ENCODE measurements at places on chromosomes 13 and 19.

- DNase-seq = no peak
Observed at GRCh38 chr19:9348671-9349070, 14.1 kb upstream of the ZNF177 start.

- DNase-seq = no peak
Observed at GRCh38 chr13:40149611-40150274, 494.3 kb downstream of the COG6 start.

DNA sequence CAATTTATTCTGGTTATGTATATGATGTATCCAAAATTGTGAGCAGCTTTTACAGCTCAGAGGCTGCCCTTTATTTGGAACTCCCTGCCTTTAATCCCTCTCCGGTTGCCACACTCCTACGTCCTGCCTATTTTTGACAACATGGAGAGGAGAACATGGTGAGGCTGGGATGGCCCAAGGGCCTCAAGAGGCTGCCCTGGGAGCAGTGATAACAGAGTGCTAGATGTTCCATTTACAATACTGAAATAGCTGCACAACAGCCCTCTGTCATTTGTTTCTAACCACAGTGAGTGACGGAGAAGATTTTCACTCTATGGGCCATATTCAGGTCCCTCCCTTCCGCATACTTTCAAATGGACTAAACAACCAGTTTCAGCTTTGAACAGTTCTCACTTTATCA is 33.4 kb downstream of the STARD13 start:
- no peak for DNase-seq

GRCh38 chr19:21358768-21359451 is at the start of gene ZNF738:
ZNF738 (plus strand) TSS chr19:21359000; CDS start chr19:21359141, 141 bp downstream.
- peak; percentile 98 for DNase-seq

- DNase-seq = no peak
Observed at GRCh38 chr13:99614465-99614885, 113.2 kb downstream of the TM9SF2 start.

- DNase-seq = peak; percentile 22
Observed at GRCh38 chr19:3268326-3268725, 43.9 kb downstream of the CELF5 start.

DNA sequence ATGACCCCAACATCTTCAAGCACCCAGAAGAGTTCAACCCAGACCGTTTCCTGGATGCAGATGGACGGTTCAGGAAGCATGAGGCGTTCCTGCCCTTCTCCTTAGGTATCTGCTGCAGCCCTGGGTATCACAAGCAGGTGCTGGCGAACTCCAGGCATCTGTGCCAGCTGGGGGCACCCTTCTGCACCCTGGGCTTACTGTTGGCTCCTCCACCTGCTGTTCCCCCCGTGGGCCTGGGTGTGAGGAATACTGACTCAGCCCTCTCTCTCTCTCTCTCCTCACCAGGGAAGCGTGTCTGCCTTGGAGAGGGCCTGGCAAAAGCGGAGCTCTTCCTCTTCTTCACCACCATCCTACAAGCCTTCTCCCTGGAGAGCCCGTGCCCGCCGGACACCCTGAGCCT is 13.0 kb downstream of the CYP2S1 start:
- no peak for DNase-seq

DNA sequence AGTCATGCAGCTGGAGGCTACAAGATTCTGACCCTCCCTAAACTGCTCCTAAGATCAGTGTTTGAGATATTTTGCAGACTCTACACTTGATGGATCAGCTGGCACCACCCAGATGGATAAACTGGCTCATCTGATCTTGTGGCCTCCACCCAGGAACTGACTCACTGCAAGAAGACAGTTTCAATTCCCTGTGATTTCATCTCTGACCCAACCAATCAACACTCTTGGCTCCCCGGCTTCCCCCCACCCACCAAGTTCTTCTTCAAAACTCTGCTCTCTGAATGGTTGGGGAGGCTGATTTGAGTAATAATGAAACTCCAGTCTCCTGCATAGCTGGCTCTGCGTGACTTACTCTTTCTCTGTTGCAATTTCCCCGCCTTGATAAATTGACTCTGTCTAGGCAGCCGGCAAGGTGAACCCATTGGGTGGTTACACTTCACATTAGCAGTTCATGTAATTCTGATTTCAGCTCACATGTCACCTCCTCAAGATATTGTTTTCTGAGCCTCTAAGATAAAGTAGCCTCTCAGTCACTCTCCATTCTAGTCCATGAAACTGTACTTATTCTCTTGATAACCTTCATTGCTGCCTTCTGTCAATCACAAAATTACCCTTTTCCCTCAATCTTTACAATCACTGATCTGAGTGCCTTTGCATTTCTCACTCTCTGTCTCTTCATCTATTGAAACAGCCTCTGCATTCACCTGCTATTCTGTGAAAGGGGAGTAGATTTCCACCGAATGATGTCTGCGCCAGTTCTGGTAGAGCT is 9.9 kb upstream of the FPR3 start:
- no peak for DNase-seq

DNA sequence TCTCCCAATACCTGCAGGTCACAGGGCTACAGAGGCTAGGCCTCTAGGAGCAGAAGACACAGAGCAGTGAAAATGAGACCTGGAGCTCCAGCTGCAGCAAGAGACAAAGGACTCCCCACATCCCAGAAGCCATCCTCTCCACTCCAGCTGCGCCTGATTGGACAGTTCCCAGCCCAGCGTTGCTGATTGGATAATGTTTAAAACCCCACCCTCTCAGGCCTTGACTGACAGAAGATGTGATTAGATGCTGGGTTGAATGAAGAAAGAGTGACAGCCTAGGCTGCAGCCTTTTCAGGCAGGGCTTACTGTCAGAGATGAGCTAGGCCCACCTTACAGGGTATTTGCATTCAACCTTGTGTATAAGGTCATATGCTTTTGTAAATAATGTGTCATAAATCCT is 59.4 kb downstream of the ZNF708 start:
- no peak for DNase-seq

DNA sequence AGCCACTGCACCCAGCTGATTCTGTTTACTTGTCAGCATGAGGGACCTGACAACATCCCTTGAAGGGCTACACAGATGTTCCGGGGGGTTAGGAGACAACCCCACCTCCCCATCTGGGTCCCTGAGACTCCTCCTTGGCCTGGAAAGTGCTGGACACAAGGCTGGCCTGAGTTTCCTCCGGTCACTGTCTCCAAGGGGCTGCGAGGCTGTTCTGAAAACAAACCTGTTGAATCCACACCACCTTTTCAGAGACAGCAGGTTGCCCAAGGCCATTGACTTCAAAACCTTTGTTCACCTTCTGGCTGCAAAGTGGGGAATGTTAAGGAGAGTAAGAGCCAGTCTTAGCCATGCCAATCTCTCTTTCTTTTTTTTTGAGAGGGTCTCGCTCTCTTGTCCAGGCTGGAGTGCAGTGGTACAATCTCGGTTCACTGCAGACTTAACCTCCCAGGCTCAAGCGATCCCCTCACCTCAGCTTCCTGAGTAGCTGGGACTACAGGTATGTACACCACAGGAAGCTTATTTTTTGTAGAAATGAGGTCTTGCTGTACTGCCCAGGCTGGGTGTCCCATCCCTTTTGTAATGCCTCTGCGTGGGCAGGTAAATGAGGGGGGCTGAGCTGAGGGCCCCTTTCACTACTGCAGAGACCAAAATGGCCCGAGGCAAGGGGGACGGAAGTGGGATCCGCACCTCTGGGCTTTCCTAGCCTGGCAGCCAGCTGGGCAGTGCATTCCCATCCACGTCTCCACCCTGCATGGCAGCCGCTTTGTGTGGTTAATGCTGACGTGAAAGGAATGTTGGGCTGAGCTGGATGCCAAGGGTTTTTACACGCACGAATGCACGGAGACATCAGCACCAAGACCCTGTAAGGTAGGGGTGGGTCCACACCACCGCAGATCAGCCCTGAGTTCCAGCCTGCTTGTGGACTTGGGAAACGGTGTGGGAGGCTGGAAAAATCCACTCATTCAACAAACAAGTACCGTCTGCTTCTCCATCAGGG is 1.9 kb upstream of the ZNF628 start:
- no peak for DNase-seq

DNA sequence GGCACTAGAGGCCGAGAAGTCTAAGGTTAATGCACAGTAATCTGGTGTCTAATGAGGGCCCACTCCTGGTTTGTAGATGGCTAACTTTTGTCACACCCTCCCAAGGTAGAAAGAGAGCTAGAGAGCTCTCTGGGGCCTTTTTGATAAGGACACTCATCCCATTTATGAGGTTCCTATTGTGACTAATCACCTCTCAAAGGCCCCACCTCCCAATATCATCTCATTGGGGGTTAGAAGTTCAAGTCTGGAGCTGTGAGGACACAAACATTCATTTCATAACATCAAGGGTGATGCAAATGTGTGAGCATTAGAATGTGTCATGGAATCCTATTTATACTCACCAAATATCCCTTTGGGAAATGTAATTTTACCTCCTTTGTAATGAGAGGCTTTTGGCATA is 79.2 kb upstream of the SLC10A2 start:
- no peak for DNase-seq

DNA sequence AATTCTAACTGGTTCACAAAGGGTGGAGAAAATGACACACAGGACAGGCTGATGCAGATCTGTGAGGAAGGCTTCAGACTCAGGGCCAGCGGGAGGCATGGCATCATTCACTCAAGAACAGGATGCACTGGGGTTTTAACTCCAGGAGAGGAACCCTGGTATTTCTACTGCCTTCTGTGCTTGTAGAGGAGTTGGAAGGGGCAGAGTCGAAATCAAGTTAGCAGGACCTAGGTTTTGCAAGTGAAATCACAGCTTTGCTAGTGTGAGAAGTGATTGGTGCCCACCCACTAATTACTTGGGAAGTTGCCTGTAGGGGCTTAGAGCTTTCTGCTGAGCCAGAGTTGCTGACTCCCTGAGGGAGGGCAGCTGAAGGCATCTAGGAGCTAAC is 92.7 kb downstream of the AKAP11 start:
- DNase-seq = no peak

DNA sequence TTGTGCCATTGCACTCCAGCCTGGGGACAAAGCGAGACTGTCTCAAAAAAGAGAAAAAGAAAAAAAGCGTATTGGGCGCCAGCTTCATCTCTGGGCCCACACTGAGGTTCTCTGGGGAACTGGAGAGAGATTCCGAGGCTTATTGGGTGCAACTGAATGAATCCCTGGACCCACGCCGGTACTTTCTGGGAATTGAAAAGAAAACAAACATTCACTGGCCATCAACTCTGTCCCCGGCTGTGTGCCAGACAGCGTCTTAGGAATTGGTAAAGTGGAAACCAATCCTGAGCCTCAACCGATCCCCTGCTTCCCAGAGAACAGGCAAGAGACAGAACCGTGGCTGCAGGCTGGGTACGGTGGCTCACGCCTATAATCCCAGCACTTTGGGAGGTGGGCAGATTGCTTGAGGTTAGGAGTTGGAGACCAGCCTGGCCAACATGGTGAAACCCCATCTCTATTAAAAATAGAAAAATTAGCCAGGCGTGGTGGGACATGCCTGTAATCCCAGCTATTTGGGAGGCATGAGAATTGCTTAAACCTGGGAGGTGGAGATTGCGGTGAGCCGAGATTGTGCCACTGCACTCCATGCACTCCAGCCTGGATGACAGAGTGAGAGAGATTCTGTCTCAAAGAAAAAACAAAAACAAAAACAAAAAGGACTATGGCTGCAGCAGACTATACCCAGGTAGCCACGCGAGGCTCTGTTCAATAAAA is 8.6 kb downstream of the ANO8 start:
- DNase-seq = peak; percentile 26

- DNase-seq = no peak
Observed at GRCh38 chr19:31770223-31770622, 421.0 kb upstream of the TSHZ3 start.

- no peak for DNase-seq
Observed at GRCh38 chr19:1657746-1658145, 5.3 kb upstream of the TCF3 start.

DNA sequence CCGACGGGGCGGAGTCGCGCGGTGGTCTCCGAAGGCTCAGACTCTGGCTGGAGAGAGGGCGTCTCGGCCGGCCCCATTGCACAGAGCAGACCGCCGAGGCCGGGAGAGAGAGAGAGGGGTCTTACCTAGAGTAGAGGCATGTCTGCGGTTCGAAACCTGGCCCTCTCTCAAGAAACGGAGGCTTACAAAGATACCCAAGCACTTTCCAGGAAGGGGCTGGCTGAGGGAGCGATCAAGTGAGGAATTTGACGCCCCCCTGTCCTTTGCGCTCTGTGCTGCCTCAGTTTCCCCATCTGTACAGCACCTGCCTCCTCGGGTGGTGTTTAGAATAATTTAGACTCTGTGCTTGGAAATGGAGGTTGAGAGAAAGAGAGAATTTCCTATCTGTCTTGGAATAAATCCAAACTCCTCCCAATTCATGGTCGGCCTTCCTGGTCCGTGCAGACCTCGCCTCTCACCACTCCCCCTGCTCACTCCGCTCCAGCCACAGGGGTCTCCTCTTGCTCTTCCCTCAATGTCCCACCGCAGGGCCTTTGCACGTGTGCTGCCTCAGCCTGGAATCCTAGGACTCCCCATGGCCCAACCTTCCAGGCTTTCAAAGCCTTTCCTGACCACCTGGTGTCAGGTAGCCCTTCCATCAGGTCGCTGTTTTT is 658 bp upstream of the ISOC2 start:
- DNase-seq = no peak

GRCh38 chr19:43439032-43439708 is 24.5 kb downstream of the TEX101 start:
- DNase-seq = no peak

GRCh38 chr13:26872525-26873385 is 112.2 kb upstream of the GPR12 start:
- DNase-seq = peak; percentile 59

DNA sequence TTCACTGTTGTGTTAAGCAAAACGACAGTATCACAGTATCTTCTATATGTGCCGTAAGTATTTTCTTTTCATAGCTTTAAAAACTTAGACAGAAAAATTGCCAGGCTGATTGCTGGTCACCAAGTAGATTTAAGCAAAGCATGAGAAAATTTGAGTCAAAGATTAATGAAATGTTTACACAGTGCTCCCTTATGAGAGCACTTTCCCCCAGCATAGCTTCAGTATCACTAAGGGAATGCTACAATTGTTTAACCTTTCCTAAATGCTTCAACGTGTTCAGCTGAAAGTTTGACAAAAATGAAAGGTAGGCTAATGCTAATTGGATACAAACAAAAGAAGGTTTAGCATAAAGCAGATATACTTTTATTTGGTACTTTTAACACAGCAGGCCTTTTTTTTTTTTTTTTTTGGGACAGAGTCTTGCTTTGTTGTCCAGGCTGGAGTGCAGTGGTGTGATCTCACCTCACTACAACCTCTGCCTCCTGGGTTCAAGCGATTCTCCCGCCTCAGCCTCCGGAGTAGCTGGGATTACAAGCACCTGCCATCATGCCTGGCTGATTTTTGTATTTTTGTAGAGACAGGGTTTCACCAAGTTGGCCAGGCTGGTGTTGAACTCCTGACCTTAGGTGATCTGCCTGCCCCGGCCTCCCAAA is 23.4 kb downstream of the PCCA start:
- no peak for DNase-seq

GRCh38 chr13:105428811-105429210 is 1106.7 kb downstream of the EFNB2 start:
- no peak for DNase-seq

- no peak for DNase-seq
Observed at GRCh38 chr13:36447501-36447900, 15.2 kb downstream of the CCNA1 start.

DNA sequence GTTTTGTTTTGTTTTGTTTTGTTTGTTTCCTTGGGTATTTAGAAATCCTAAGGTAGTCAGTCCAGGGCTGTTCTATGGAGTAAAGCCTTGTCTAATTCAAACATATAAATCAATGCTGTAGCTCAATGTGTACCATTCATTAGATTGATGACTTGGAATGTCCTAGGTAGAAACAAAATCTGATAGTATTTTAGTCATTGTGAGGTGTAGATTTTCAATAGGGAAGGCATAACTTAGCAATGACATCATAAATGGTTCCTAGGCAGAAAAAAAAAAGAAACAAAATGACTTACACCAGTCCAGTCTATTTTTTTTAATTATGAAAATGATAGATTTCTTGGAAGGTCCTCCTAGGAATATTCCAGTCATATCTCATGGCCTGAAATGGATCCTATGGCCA is 189.9 kb downstream of the SPRY2 start:
- DNase-seq = no peak

Measured in head of caudate nucleus (tissue), 42 donors.